ENCODE measurements at places on chromosomes 2 and 18.

DNA sequence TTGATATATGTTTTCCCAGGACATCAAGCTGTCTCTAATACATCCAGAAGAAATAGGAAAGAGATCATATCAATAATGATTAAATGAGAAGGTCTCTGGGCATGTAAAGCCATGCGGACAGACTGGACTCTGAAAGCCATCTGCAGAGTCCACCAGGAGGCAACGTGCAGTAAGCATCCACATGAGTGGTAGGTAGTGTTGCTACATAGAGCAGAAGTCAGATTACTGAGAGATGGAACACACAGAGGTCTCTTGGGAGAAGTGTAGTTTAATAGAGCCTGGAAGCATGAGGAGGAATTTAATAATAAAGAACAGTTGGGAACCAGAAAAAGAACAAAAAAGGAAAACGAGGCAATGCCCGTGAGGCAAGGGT lies 758.1 kb upstream of the DDX18 start:
- no peak for DNase-seq

GRCh38 chr2:55109219-55109891 lies 59.1 kb upstream of the RTN4 start:
- no peak for DNase-seq

DNA sequence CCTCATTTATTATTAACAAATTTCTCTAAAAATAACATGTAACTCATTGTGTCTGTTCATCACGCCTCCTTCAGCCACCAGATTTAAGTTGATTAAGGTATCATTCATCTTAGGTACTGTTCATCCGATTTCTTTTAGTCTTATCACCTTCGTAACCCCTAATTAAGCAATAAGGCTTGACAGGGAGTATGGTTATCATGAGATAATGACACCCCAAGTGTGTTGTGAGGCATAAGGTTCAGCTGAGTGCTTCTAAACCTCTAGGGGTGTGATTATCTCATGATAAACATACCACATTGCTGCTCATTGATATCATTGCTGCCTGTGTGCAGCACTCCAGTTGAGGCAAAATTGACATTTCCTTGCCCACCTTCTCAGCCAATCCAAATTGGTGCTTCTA lies 158.9 kb upstream of the BOD1L2 start:
- no peak for DNase-seq

GRCh38 chr2:205892251-205892655 lies 193.7 kb downstream of the INO80D start:
- DNase-seq, result peak; percentile 45

- DNase-seq, result no peak
Measured at GRCh38 chr2:219243291-219243761, 1.9 kb downstream of the GLB1L start.

- no peak for DNase-seq
Measured at GRCh38 chr2:236317938-236318396, 53.8 kb upstream of the ASB18 start.

DNA sequence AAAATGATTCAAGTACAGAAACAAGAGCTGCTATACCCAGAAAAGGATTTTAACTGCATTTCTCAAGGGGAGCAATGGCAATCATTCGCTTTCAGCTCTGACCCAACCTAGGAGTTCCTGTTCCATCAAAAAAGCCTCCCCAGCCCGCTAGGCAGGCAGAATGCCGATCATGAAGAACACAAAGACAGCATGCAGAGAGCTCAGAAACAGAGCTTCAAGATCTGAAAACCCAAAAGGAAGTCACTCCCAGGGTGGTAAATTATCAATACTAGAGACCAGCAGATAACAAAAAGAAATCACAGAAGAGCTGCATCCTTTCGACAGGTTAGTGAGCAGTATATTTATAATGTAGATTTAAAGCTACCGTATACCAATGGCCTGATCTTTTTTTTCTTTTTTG lies 84.8 kb upstream of the CRIM1 start:
- DNase-seq, result no peak

DNA sequence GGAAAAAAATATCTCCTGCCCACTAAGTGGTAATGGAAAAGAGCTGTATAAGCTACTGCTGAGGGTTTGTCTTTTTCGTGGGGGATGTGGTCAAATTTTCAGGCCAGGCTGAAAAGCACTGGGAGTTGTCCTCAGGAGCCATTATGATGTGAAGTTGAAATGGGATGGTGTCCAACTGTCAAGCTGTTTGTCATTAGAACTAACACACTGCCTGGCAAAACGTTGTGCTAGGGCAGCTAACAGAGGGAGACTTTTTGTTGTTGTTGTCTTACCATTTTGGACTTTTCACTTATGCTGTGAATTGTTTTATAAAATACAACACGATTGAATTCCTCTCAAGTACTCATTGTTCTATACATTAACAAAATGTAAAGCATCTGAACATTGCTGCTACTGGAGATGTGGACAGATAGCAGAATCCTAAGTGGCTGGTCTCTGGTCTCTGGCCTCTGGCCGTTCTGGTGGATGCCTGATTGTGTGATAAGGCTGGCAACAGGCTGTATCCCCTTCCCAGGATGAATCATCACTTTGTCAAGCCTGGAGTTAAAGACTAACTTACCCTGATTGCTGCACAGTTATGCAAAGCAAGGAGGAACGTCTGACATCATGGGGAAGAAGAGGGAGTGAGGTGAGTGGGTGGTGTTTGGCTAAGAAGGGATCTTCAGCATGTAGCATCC lies 2.3 kb downstream of the MYO1B start:
- no peak for DNase-seq

- no peak for DNase-seq
Measured at GRCh38 chr2:23312996-23313606, 71.9 kb upstream of the KLHL29 start.

GRCh38 chr2:102736110-102736409 lies 25.8 kb upstream of the TMEM182 start:
- DNase-seq, result no peak
